Coronary artery (tissue), 2 donors: ENCODE measurements at places on chromosomes 1 and 21.

DNA sequence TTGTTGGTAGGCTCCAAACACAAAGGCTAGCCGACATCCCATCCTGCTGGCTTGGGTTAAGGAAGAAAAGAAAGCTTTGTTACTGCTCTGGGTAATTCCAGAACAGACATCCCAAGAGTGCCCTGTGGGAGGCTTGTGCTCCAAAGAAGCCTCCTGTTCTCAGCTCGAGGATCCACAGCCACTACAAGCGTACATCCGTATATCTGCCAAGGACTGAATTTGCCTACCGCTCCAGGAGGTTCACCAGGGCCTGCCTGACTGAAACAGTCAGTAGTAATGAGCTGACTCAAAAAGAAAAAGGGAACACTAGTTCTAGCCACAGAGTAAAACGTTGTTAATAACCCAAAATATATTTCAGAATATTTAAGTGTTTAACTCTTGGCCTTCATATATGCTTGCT is 24.8 kb upstream of the MUTYH start:
- DNase-seq, result no peak

DNA sequence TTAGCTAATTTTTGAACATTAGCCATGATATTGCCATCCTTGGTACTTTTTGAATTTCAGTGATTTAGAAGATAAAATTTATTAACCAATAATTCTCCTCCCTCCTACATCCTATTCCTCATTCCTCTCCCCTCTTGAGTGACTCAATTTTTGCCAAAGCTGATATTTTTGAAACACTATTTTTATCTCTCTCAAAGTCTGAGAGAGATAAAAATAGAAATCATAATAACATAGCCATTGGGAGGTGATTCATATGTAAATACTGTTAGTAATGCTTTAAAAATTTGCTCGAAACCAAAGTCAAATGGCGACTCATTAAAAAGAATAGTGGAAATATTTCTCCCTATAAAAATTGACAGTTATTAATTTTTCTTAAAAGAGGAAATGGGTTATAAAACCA is 97.4 kb downstream of the PATJ start:
- no peak for DNase-seq

GRCh38 chr1:190243056-190243455 is 234.6 kb downstream of the BRINP3 start:
- DNase-seq, result no peak

- DNase-seq, result no peak
These were observed 3.0 kb upstream of the SLC44A5 start for GRCh38 chr1:75613916-75614315.

GRCh38 chr21:37886726-37887299 is 29.4 kb downstream of the KCNJ6 start:
- DNase-seq, result no peak

- DNase-seq, result peak; percentile 87
These were observed 22.4 kb downstream of the STPG1 start for GRCh38 chr1:24390924-24391782.

- DNase-seq, result no peak
These were observed 34.6 kb downstream of the OLFML2B start for GRCh38 chr1:161989108-161989507.
